MG63 (cell line): ENCODE measurements at places on chromosomes 16 and 17.
A peak's percentile ranks its signal among the peaks of the same experiment; 100 is the strongest.

GRCh38 chr17:33390479-33391176 lies 97.5 kb upstream of the ASIC2 start:
- DNase-seq: no peak

DNA sequence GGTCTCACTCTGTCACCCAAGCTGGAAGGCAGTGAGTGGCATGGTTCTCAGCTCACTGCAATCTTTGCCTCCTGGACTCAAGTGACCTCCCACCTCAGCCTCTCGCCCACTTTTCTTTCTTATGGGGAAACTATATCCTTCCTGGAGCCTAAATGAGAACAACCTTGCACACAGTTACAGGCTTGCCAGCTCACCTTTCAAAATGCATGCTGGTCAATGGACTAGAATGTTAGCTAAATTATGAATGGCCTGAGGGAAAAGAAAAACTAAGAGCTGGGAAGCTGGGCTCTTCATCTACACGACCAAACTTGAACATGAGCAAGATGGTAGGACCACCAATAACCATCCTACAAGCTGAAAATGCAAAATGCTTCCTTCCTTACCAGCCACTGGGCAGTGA lies 10.6 kb upstream of the LHX1 start:
- DNase-seq: no peak

GRCh38 chr16:51153577-51154031 lies 2.5 kb upstream of the SALL1 start:
- DNase-seq: no peak

- no peak for DNase-seq
Measured at GRCh38 chr16:17235147-17235815, 235.5 kb downstream of the XYLT1 start.

- no peak for DNase-seq
Measured at GRCh38 chr17:3770466-3770865, 30.5 kb downstream of the ITGAE start.

DNA sequence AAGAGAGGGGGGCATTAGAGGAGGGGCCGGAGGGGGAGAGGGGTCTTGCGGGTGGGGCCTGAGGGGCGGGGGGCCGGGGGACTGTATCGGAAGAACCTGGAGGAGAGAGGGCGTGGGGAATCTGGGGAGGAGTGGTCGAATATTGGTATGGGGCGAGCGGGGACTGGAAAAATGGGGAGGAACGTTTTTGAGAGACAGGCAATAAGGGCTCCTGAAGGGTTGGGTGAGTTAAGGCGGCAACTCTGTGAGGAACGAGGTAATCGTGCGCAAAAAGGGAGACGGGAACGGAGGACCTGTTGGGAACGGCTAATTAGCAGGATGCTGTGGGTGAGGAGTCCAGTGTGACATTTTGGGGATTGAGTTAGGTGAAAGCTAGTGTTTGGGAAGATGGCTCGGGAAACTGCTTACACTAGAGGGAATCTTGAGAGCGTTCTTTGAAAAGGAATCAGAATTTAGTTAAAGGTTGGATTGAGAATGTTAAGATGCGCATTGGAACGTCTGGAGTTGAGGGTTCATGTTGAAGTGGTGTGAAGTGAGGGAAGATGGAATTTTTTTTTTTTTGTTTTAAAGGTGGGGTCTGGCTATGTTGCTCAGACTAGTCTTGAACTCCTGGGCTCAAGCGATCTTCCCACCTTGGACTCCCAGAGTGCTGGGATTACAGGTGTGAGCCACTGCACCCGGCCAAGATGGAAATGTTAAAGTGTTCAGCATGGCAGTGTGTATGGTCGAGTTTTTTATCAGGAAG lies 662 bp downstream of the WIPF2 start:
- peak; percentile 65 for DNase-seq

- DNase-seq: no peak
Measured at GRCh38 chr17:56274491-56274890, 121.2 kb downstream of the ANKFN1 start.

DNA sequence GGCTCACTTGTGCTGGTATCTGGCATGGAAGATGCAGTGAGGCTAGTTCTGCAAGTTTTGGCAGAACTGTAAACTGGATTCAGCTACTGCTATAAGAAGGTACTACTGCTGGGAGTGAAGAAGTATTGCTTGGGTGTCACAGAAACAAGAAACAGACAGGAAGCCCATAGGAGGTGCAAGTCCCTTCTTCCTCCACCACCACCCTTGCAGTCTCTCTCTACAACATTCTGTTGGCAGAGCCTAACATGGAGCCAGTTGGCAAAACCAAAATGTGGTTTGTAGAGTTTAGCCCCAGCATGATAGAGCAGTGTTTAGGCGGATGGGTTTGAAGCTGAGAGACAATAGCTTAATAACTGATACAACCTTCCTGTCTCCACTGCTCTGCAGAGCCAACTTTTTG lies 72.6 kb downstream of the NLK start:
- DNase-seq: no peak

DNA sequence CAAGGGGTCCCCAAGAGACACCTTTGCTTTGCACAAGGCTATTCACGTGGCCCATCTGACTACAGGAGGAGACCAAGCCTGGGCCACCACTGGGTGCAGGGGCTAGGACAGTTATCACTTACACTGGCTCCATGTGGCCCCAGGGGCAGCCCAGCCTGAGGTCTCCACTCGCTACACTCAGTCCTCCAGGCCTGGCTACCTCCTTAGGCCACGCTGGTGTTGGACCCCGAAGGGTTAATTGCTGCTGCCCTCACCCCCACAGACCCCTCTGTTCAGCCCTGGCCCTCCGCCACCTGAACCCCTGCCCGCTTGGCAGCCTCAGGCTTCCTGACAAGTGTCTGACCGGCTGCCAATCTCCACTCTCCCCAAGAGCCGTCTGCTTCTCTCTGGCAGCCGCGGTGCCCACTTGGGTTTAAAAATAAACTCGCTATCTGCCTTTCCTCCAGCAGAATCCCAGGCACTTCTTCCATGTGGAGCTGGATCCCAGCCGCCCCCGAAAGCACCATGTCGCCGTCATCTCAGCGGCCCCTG lies 27.8 kb downstream of the ADAM11 start:
- no peak for DNase-seq

DNA sequence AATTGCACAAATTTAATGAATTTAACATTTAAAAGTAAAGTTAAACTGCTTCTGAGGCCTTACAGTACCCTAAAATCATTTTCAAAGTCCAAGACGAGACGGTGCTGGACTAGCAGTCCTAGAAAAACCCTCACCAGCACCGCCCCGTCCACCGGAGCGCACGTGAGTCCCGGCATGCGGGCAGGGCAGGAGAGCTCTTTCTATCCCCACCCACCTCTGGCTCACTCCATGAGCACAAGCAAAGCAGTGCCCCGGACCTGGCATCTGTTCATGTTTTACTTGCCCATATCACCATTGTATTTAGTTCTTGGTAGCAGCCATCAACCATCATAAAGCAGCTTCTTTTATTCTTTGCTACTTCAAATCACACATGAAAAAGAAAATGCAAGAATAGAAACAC lies 41.7 kb downstream of the ANKRD11 start:
- no peak for DNase-seq

- DNase-seq: peak; percentile 94
Measured at GRCh38 chr17:32349854-32350665, at the start of gene ZNF207. ZNF207 (plus strand) TSS chr17:32350157; CDS start chr17:32350286, 129 bp downstream.

- no peak for DNase-seq
Measured at GRCh38 chr17:73663614-73664013, 19.4 kb upstream of the SDK2 start.

- DNase-seq: no peak
Measured at GRCh38 chr16:69937465-69937951, 13.6 kb upstream of the CLEC18A start.

GRCh38 chr17:32831627-32832243 lies 45.2 kb downstream of the MYO1D start:
- no peak for DNase-seq

DNA sequence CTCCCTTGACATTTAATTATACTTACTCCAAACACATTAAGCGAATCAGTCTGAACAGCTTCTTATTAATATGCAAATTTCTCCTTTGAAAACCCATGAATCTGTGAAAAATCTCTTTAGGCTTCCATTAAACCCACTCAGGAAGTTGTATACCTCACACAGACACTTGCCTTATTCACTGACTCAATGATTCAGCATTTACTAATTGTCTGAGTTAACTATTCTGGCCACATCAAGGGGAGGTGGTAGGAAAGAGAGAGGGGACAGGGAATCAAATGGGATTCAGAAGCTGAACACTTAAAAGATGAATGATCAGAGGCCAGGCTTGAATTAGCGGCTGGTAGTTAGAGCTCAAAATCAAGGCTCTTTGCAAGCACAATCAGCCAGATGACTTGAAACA lies 70.0 kb downstream of the HS3ST3A1 start:
- DNase-seq: no peak

DNA sequence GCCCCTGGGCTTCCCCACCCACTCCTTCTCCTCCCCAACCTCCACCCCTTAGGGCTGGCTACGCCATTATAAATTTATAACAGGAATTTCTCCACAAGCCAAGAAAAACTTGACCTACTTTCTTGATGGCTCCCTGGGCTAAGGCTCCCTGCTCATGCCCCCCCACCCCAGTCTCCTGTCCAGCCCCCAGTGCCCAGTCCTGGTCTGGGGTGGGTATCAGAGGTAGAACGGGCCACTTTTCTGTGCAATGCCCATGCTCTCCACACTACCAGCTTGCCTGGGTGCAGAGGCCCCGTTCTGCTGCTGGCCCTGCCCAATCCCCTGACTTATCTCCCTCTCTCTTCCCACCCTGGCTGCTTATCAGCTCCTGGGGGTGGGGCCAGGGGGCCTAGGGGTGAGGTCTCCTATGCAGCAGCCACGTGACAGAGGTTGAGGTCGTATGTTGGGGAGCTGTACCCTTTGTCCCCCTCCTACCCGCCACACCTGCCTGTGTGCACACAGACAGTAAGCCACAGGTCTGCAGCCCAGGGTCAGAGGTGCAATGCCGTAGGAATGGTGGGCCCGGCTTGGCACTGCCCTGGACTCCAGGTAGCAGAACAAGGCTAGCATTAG lies 10.1 kb downstream of the THRA start:
- no peak for DNase-seq

GRCh38 chr16:84421081-84421937 lies 53.0 kb downstream of the ATP2C2 start:
- no peak for DNase-seq

DNA sequence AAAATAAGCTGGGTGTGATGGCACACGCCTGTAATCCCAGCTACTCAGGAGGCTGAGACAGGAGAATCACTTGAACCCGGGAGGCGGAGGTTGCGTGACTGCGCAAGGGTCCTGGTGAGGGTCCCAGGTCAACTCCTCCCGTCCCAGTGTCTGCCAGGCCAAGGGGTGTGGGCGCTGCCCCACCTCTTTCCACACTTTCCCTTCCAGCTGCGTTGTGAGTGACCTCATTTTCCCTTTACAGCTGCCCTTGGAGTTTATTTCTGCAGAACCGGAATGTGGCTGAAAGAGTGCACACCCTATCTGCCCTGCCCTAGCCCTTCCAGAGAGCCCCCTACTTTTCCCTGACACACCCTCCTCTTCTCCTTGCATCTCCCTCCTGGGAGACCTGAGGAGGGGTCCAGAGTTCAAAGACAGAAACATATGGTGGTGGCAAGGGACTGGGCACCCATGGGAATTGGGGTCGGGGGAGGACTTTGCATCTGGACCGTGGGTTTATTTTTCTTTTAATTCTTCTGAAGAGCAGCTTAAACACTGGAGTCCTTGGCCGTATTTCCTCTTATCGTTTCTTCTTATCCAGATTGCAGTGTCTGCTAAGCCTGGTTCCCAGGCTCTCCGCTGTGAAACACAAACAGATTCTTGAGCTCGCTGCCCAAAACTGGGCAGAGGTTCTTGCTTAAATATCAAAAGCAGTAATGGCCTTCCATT lies 20.9 kb downstream of the MRC2 start:
- DNase-seq: no peak

DNA sequence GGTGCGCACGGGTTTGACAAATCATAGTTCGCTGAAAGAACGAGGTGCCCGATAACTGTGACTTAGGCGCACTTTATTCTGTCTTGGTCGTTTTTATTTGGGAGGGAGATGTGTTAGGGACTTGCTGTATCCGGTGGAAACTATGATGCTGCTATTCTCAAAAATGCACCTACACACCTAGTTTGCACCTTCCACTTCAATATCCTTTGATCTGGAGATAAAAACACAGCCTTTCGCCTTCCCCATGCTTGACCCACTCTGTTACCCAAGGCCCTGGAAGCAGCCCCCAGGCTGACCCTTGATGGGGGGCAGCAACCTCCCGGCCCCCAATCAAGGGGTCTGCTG lies 15.0 kb upstream of the FOXF1 start:
- DNase-seq: no peak

GRCh38 chr16:73275024-73275423 lies 227.1 kb upstream of the ZFHX3 start:
- no peak for DNase-seq

- no peak for DNase-seq
Measured at GRCh38 chr17:70278844-70279462, 109.6 kb downstream of the KCNJ2 start.

- DNase-seq: no peak
Measured at GRCh38 chr17:75594499-75595283, 7.1 kb downstream of the MYO15B start.

DNA sequence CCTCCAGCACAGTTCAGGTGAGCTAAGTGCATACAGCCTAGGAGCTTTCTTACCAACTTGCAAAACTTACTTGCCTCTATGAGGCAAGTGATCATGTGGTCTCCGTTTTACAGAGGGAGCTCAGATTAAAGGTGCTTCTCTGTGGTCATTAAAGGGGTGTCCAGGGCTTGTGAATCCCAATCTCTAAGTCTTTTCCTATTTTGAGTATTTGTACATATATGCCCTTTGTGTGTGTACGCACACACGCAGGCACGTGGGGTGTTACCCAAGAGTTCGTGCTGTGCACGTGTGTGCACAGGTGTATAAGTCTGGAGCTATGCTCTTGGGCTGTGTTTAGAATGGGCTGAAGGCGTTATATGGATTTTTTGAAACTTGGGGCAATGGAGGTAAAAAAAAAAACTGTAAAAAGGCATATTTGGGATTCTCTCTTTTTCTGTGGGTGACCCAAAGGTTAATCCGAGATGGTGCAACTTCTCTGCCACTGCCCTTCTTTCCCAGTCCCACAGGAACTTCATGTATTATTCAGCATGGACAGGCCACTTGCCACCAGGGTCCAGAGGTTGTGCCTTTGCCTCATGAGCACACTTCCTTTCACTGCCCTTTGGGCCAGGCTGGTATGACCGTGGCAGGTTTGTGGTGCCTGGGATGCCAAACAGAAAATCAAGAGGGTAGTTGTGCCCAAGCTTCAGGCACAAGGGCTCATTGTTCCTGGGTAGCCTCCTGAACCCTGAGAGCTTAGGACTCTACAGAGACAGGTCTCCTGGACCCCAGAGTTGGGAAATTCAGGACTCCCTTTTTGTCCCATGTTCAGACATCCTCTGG lies 1.5 kb downstream of the ABCC3 start:
- DNase-seq: no peak

DNA sequence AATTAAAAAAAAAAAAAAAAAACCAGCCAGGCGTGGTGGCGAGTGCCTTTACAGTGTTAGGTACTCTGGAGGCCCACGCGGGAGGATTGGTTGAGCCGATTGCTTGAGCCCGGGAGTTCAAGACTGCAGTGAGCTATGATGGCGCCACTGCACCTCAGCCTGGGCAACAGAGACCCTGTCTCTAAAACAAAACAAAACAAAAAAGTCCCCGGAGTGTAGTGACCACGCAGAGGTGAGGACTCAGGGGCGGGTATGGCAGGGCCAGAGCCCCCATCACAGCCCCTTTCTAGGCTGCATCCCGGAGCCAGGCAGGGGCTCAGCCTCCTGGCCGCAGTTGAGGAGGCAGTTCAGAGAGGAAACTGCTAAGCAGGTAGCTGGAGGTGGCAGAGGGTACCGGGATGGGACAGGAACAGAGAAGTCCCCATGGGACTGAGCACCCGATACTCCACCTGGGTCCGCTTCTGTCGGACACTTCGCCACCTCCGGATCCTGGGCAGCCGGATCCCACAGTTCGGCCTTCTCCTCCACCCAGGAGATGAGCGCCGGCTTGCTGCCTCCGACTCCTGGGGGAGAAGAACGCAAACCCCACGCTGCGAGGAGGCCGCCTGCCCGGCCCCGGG lies 800 bp downstream of the ZNF747 start:
- peak; percentile 17 for DNase-seq
